Activated naive CD4-positive, alpha-beta T cell treated with anti-CD3 and anti-CD28 coated beads, Interleukin-2, amount 50 U/mL, for 72 hours (primary cell): ENCODE measurements at places on chromosomes 2 and 18. TPM values are rescaled to one million over a fixed set of nuclear protein-coding genes. Genes with fewer than 3 reads are reported as not detected.

The USP37 gene
- total RNA-seq, result 65.5 TPM

The CDH19 gene
- not detected for total RNA-seq

The SERPINE2 gene
- 37.8 TPM for total RNA-seq

The NCKAP5 gene
- total RNA-seq, result not detected

The RAD51AP2 gene
- total RNA-seq, result not detected

The FBLN7 gene
- total RNA-seq, result 48.5 TPM

The PPP1R1C gene
- total RNA-seq, result not detected
